ENCODE measurements at places on chromosomes 4 and X.
A peak's percentile ranks its signal among the peaks of the same experiment; 100 is the strongest.

DNA sequence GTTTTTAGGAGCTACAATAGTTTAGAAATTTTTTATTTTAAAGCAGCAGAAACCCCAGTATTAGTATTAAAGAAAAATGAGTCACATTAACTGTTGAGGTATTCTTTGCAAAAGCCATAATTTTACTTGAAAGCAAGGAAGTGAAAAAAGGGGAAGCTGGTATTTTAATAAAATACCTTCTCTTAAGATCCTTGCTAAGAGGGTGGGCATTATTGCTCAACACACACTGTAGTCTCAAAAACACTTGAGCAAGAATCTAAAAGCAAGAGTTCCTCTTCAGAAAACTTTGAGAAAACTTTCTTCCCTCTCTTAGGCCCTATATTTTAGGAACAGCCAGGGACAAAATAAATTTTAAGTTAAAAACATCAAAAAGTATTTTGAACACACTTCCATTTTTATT lies 259.4 kb upstream of the DIAPH2 start:
- no peak for DNase-seq

DNA sequence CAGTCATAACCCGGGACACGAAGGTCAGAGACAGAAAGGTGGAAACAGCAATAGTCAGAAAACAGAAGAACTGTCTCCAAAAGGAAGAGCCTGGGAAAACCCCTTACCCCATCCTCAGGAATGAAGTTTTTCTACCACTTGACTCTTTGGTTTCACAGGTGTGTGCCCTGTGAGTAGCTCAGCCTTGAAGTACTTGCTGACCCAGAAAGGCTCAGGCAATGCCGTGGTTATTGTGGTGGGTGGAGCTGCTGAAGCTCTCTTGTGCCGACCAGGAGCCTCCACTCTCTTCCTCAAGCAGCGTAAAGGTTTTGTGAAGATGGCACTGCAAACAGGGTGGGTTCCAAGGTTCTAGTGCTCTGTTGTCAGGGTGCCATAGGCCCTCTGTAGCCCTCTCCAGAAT lies 24.4 kb downstream of the DGAT2L6 start:
- DNase-seq, result no peak

DNA sequence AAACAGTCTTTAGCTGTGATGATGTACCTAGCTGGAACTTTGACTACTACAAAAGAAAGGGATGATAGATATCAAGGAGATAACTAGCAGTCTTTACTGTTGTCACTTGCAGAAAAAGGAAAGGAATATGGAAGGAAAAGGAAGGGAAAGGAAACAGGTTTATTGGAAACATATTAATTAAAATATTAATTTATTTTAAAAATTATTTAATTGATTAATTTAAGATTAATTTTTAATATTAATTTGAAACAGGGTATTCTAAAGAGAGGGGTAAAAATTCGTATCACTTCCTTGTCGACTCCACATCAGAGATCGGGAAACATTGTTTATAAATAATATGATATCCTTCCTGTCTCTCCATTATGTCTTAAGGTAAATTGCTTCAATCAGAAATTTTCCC lies 186.5 kb upstream of the IL15 start:
- no peak for DNase-seq

- no peak for DNase-seq
These were observed 48.7 kb upstream of the CRMP1 start for GRCh38 chr4:5941601-5942000.

DNA sequence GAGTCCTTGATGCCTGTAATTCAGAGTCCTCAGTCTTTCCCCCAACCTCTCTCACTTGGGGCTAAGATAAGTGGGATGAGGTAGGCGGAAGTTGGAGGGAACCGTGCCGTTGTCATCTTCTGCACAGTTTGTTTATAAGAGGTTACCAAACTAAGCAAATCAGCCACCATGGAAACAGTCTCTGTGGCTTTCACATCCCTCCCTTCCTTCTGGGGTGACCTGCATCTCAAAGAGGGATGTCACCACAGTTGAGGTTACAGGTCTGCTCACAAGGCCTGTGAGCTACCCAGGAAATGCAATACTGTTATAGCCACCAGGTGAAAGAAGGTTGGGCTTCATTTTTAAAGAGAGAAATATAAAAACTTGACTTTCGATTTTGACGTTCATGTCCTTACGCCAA lies 26.3 kb downstream of the RTL5 start:
- DNase-seq, result peak; percentile 67

DNA sequence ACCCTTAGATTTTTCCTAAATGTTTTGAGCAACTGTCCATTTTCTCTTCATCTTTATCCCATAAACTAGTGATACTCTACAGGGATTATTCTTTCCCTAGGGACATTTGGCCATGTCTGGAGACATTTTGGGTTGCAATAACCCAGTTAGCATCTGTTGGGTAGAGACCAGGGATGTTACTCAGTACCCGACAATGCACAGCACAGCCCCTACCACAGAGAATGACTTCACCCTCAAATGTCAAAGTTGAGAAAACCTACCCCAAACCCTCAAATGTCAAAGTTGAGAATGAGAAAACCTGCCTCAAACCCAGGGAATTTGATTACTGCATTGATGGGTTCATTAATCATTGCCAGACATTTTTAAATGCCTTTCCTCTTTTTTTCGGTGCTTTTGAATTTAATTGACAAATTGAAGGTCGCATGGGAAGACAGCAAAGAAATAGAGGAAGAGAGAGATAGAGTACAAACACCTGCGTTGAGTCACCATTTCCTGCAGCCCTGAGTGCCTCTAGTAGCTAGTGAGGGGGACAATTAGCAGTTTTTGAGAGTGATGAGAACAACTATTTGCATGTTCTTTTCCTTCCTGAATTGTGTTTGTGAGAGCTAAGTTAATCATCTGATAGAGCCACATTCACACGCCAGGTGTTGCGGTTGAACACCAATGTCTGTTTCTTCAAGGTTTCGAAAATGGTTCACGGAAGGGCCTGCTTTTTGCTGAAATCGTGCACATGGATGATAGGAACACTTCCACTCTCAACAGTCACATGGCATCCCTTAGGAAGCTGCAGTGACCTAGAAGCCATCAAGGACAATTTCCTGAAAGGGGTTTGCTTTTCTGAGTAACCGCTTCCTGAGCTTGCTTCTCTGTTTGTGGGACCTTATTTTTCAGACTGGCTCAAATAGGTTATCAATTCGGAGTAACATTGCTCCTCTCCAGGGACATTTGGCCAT lies 203.9 kb upstream of the VCX3A start:
- DNase-seq, result no peak

GRCh38 chrX:136714626-136715599 lies 65.8 kb downstream of the ARHGEF6 start:
- DNase-seq, result no peak

DNA sequence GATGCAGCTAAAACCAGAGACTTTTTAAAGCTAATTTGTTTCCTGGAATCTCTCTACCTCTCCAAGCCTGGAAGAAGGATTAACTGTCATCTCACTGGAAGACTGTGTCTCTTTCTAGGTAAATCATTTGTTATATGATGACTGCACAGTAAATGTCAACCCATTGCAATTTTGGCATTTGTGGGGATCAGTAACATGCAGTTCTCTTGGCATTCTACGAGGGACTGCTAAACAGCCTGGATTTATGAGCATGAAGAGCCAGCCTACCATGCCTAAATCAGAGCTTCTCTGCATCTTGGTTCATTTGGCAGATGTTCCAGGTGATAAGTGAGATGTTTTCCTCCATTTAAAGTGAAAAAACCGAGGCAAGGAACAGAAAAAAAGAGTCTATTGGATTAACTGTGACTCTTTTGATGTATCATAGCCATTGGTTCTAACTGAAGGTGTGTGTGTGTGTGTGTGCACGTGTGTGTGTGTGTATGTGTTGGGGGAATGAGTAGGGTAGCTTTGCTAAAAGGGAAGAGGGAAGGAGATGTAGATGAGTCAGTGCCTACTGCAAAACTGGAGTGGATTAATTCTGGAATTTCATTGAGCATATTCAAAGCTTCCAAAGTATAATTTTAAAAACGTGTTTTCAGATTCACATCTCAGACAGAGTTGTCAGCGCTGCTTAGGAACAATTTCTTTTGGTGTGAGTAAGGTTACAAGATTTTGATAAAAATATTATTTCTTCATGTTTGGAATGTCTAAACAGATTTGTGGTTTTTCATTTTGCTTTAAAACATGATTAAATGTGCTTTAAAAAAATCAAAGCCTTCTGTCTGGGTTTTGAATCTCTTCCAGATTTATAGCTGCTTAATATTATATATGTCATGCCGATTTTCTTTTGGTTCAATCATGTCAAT lies 123.2 kb upstream of the LNX1 start:
- no peak for DNase-seq

DNA sequence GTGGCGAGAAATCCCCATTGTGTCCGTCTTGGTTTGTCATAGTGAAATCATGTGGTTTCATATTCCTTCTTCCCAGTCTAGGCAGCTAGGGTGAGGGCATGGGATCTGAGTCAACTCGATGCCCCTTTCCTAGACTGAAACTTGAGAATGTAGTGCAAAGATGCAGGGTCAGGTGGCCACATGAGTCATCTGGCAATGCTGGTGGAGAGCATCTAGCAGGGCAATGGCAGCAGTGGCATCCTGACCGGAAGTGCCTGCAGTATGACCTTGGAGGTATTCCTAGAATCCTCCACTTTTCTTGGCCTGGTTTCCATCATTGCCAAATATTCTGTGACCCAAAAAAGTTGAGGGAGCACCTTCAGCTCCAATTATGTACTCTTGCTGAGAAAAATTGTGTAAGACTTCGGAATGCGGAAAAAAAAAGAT lies 39.1 kb upstream of the TMEM184C start:
- DNase-seq, result no peak

All from effector memory CD8-positive, alpha-beta T cell (primary cell).